ENCODE measurements at places on chromosomes 16 and 17.

GRCh38 chr17:47240806-47241205 lies 12.8 kb upstream of the ITGB3 start:
- DNase-seq = no peak

DNA sequence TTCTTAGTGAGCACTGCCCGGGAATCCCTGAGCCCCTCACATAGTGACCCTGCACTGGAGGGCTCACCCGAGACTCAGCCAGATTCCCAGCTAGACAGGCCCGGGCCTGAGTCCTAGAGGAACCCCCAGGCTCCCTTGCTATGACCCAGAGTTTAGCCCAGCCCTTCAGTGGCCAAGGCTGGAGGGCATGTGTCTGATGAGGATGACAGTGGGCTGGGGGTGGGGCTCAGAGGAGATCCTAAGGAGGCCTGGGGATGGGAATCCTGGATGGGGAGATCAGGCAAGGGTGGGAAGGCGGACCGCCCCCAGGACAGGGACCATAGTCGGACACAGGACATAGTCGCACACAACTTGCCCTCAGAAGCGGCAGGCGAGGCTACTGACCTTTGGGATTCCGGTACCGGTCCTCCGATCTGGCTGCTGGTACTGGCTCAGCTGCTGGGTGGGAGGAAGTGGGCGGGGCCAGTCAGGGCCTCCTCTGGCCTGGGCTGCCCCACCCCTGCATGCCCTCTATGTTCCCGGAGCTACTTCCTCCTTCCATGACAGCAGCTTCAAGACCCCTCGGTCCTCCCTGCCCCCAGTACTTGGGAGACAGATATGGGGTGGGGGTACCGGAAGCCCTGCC lies 1.1 kb downstream of the CD79B start:
- no peak for DNase-seq

GRCh38 chr16:81517629-81518438 lies 73.2 kb downstream of the CMIP start:
- no peak for DNase-seq

- no peak for DNase-seq
Measured at GRCh38 chr17:39820541-39820940, 43.6 kb downstream of the IKZF3 start.

DNA sequence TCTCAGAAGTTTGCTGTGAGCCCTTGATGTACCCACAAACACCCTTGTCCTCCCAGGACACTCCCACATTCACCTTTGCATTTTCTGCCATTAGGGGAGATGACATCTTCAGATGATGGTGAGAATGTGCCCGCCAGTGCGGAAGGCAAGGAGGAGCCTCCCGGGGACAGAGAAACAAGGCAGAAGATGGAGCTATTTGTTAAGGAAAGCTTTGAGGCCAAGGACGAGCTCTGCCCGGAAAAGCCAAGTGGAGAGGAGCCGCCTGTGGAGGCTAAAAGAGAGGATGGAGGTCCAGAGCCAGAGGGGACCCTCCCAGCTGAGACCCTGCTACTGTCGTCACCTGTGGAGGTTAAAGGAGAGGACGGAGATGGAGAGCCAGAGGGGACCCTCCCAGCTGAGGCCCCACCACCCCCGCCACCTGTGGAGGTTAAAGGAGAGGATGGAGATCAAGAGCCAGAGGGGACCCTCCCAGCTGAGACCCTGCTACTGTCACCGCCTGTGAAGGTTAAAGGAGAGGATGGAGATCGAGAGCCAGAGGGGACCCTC lies 17.0 kb downstream of the TAF1C start:
- no peak for DNase-seq

DNA sequence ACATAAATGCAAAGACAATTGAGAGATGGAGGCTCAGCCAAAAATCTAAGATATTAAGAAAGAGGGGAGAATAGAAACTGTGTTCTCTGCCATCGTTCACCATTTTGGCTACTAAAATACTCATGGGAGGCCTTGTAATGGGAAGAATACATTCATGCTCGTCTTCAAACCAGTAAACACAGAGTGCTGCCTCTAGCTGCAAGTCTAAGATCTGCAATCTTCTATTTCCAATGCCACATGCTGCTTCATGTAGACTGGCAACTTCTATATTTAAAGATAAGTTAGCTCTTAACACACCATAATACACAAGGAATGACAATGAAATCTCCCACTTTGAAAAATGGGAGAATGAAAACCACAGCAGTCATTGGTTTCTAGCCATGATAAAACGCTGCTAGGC lies 387.3 kb downstream of the HS3ST3B1 start:
- DNase-seq = no peak

DNA sequence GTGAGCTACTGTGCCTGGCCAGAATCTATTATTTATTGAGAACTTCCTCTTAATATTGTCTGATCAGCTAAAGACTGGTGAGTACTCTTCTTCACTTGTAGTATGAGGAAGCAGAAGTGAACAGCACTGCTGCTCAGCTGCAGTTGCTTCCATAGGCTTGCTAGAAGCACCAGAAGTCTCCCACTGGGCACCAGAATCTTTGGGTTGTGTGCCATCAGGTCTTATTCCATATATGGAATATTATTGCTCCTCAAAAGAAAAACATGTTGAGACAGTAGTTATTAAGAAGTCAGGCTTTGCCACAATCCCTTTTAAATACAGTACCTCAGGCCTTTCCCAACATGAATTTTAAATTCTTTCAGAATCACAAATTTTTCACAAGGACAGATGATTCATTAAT lies 17.2 kb downstream of the SNTB2 start:
- DNase-seq = no peak

DNA sequence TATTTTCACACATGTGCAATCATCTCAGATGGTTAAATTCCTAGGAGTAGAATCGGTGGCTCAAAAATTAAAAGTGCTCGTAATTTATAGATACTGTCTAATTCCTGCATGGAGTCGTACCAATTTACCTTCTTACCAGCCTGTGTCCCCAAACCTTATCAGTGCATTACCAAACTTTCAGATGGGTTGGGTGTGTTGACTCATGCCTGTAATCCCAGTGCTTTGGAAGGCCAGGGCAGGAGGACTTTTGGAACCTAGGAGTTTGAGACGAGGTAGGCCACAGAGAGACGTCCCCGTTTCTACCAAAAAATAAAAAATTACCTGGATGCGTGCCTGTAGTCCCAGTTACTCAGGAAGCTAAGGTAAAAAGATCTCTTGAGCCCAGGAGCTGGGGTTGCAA lies 34.5 kb upstream of the GPRC5B start:
- no peak for DNase-seq

GRCh38 chr17:40960144-40960543 lies 6.6 kb downstream of the KRT39 start:
- no peak for DNase-seq

DNA sequence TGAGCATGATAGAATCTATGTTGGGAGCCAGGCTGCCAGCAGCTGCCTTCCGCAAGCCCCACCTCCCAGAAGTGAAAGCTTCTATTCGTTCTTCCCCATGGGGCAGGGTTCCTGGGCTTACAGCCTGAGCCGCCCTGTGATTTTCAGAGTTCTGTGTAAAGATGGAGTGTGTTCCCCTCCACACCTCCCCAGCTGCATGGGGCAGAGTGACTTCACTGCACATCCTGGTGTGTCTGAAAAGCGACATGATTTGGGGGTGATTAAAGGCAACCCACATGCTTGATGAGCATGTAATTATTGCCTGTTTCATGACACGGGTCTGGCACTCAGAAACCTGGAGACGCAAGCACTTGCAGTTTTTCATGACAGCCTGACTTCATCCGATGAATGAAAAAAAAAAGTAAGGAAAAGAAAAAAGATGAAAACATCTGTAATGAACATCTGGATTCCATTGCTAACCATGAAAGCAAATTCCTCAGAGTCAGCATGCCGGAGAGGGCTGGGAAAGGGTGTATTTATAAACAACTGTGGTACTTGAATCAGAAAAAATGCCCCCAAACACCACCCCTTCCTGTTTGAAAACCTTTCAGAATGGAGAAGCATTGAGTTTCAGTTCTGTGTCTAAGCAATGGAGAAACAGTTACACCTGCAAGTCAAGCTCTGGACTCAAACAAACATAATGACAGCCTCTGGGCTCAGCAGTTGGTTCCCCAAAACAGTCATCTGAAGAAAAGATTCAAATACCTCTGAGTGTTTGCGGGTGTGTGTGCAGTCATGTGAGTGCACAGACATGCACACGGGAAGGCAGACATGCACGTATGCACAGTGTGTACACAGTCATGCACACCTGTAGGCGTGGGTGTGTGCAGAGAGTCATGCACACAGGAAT lies 266.0 kb downstream of the ENGASE start:
- DNase-seq = no peak

- no peak for DNase-seq
Measured at GRCh38 chr16:48394355-48394703, 9.1 kb upstream of the SIAH1 start.

- DNase-seq = no peak
Measured at GRCh38 chr16:692356-693108, 2.3 kb upstream of the WDR24 start.

- no peak for DNase-seq
Measured at GRCh38 chr16:69936751-69937211, 14.4 kb upstream of the CLEC18A start.

GRCh38 chr17:61405686-61406536 lies 6.3 kb downstream of the TBX2 start:
- no peak for DNase-seq

- DNase-seq = no peak
Measured at GRCh38 chr17:82935966-82936767, 96.3 kb upstream of the ZNF750 start.

DNA sequence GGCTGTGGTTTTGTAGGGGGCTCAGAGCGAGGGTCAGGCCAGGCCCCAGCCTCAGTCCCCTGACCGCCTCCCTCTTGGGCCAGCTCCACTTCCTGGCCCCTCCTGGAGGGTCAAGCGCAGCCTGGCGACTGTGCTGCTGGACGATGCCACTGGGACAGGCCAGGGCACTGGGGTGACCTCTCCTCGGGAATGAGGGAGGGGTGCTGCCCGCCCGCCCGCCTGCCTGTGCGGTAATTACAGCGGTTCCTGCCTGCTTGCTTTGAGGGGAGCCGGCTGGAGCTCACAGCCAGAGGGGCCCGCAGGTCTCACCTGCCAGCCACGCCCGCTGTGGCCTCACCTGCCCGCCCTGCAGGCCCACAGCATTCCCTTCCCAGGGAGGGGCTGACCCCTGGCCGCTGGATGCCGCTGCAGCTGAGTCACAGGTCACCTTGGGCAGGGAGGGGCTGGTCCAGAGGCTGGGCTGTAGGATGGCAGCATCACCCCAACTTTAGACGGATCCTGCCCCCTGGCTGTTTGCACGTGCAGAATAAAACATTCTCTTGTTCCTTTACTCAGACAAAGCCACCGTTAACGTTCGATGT lies 76.7 kb upstream of the CBX4 start:
- peak; percentile 35 for DNase-seq

DNA sequence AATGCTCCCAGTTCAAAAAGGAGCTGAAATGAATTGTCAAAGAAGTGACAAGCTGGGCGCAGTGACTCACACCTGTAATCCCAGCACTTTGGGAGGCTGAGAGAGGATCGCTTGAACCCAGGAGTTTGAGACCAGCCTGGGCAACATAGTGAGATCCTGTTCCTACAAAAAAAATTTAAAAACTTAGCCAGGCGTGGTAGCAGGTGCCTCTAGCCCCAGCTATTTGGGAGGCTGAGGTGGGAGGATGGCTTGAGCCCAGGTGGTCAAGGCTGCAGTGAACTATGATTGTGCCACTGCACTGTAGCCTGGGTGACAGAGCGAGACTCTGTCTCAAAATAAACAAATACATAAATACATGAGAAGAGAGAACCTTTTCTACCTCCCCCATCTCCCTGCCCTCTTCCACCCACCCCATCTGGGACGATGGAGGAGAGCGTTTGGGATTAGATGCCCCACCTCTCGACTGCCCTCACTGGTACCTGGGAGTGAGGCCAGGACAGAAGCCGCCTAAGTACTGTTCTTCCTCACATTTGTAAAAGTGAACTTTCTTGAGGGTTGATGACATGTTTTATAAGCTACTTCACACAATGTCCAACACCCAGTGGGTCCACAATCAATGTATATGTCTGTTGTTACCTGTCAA lies 2.4 kb downstream of the IL4R start:
- no peak for DNase-seq

GRCh38 chr16:24070851-24071250 lies 185.3 kb upstream of the CACNG3 start:
- DNase-seq = no peak

- DNase-seq = no peak
Measured at GRCh38 chr16:1548727-1549126, 15.3 kb downstream of the TMEM204 start.

DNA sequence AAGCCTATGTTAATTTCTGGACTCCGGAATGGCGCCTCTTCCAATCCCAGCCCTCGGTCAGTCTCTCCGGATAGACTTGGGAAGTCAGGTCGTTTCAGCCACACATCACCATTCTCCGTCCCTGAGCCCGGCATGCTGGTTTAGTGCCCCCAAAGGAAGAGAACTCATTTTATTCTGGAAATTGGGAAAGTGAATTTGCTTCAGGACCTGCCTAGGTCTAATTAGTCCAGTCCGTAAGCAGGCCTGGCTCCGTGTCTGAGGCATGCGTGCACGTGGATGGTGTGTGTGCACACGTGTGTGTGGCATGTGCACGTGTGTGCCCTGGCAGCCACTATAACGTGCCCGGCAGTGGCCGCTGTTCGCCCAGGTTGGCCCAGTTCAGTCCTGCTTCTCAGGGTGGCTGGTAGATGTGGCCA lies 77.4 kb downstream of the RPA1 start:
- DNase-seq = no peak

- DNase-seq = no peak
Measured at GRCh38 chr17:4449736-4450135, 16.0 kb downstream of the SPNS3 start.

DNA sequence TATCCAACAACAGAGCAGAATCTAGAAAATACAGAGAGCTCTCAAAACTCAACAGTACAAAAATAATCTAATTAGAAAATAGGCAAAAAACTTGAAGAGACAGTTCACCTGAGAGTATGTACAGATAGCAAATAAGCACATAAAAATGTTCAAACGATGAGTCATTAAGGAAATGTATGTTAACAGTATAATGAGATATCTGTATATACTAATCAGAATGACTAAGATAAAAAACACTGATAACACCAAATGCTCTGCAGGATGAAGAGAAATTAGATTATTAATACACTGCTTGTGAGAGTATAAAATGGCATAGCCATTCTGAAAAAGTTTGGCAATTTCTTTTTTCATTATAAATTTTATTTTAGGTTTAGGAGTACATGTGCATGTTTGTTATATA lies 1307.6 kb upstream of the GOT2 start:
- no peak for DNase-seq

- DNase-seq = no peak
Measured at GRCh38 chr17:38585056-38585917, 20.5 kb downstream of the SRCIN1 start.

GRCh38 chr17:43701318-43701743 lies 39.6 kb upstream of the MEOX1 start:
- no peak for DNase-seq

DNA sequence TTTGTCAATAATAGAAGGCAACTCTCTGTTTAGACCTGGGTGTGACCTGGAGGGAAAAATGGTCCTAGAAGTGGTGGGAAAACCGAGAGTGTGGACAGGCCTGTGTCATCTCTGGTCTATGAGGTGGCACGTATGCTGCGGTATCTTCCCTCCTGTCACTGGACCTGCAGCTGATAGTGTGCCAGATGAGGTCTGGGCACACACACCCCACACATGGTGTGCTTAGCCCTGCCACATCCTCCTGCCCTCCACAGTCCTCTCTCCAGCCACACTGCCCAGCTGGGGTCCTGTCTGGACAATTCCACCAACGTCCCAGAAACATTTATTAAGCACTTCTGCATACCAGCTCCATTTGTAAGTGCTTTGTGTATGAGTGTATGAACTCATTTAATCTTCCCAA lies 37.2 kb downstream of the GLP2R start:
- no peak for DNase-seq

GRCh38 chr17:77825621-77826020 lies 132.9 kb upstream of the TNRC6C start:
- no peak for DNase-seq

All from NCI-H774 (cell line).